ENCODE measurements at places on chromosomes 4 and X.

DNA sequence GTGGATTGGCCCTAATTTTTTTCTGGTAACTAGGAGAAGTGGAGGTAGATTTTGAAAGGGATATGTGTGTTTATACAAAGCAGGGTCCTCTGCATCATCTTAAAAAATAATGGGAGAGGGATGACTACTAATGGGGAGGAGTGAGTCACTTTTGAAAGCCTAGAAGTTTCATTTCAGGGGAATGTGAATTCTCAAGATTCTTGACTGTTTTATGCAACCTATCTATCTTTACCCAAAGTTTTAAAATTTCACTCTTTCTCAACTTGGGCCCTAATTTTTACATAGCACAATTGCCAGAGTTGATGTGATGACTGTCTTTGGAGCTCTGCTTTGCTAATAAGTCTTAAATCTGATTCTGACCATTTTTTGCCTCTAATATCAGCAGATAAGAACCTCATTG is 445.2 kb downstream of the GRXCR1 start:
- DNase-seq = no peak

DNA sequence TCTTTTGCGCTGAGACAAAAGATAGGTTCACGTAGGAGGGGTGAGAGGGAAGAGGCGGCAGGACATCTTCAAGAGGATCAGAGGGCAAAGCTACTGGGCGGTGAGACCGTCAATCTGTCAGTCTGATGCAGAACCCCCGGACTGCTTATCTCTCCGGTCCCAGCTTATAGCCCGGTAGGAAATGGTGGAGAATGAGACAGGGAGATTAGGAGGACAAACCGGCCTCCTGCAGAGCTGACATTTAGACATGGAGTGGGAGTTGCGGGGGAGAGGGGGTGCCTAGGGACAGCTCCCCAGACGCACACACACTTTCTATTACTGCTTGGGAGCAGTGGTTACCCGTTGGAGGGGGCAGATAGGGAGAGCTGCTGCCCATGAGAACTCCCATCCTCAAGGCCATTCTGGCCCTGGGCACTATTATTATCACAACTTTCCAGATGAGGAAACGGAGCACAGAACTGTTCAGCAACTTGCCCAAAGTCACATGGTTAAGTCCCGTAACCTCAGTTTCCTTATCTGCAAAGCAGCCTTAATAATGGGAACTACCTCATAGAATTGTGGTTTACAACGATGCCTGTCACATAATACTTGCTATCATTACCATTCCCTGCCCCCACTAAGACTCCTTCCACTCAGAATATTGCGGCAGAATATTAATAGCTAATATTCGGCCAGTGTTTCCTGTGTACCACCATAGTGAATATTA is 1.1 kb upstream of the HDAC6 start:
- DNase-seq = no peak

GRCh38 chrX:29671421-29671820 is 543.9 kb upstream of the MAGEB2 start:
- no peak for DNase-seq

DNA sequence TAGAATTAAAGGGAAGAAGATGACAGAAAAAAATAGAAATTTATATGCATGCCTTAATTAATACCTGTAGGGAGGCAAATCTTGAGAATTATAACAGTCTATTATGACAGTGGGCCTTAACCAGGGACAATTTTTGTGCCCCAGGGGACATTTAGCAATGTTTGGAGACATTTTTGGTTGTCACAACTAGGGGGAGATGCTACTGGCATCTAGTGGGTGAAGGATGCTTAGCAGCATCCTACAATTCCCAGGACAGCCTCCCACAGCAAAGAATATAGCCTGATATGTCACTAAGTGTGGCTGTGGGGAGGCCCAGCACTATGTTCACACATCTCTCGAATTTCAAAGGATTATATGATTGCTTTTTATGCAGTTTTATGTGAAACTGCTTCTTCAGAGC is 10.5 kb downstream of the GPR82 start:
- DNase-seq = no peak

GRCh38 chrX:28491941-28492340 is 95.3 kb upstream of the IL1RAPL1 start:
- no peak for DNase-seq

- no peak for DNase-seq
These were observed 4.8 kb upstream of the JCHAIN start for GRCh38 chr4:70671091-70671490.

GRCh38 chrX:33207056-33207455 is 4.3 kb downstream of the DMD start:
- DNase-seq = no peak

GRCh38 chr4:122542411-122543236 is 78.2 kb downstream of the IL21 start:
- no peak for DNase-seq

DNA sequence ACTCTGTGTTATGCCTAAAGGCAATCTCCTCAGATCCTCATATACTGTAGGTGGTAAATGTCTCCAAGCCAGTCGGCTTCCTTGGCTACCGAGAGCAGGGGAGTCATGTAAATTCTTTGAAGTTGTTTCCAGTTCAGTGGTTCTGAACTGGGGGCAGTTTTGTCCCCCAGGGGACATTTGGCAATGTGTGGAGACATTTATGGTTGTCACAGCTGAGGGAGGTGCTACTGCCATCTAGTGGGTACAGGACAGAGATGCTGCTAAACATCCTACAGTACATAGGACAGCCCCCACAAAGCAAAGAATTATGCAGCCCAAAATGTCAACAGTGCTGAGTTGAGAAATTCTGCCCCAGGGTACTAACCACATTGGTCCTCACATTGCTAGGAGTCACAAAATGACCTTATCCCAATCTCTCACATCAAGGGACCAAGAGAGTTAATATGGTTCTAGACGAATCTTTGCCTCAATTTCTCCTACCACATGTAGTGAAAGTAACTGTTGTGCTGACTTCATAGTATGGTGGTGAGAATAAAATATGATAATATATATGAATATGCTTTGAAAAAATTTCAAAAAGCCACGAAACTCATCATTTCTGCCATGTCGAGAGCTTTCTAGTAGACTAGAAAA is 104.4 kb upstream of the ARHGAP24 start:
- DNase-seq = no peak

DNA sequence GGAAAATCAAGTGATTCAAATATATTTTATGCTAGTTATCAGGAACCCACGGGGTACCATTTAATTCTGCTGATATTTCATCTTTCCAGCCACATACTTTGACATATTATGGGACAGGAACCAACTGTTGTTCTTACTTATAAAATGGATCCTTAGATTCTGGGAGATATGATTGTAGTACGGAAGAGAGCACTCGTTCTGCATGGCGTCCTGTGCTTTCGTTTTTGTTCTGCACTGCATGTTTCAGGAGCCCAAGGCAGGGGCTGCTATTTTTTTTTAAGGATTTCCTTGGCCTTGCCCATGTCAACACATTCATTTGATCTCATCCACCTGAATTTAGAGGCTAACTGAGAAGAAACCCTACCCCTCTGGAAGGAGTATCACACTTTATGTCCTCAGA is 245.5 kb upstream of the TLL1 start:
- DNase-seq = no peak

DNA sequence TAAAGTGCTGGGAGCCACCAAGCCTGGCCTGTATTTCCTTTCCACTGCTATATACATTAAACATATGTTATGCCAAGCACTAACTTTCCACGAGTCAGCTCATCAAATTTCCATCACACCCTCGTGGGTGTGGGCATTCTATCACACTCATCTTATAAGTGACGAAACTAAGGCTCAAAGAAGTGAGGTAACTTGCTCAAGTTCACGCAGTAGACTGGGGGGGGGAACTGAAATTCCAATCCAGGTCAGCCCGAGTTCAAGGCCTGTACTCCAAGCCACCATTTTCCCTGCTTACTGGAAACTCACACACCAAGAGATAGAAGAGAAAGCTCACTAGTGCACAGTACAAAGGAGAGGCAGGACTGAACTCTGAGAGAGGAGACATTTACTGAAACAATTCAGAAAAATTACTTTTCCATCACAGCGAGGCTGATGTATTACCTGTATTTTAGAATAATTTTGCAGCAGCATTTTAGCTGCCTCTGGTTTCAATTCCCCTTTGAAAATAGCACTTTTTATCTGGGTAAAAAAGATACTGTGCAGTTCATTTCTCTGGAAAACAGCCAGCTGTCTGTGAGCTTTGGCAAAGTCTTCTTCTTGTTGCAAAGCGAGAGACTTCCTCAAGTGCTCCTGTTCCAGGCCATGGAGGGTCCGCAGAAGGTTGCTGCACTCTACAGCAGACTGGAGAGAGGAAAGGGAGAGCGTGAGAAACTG is 76.8 kb downstream of the EVC2 start:
- no peak for DNase-seq

DNA sequence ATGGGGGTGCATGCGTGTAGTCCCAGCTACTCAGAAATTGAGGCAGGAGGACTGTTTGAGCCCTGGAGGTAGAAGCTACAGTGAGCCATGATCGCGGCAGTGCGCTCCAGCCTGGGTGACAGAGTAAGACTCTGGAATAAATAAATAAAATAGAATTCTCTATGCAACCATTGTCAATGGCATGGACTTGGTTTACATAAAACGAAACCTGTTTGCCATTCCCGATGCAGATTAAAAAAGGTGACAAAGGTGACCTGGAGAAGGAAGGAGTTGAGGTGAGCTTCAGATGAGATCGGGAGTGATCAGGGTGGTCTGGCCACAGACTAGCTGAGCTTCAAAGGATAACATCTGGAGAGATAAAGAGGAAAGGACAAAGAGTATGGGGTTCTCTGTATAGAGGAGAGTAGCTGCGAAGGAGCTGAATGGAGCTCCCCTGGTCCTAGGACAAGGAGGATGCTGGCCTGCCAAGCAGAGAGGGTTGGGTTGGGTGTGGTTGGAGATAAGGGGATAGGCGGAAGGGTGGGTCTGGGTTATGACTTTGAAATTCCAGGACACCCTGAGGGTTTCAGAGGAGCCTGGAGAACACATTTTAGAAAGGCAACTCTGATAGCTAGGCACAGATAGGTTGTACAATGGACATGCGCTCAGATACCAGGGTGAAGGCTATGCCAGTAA is 98.6 kb downstream of the RBM47 start:
- DNase-seq = no peak

DNA sequence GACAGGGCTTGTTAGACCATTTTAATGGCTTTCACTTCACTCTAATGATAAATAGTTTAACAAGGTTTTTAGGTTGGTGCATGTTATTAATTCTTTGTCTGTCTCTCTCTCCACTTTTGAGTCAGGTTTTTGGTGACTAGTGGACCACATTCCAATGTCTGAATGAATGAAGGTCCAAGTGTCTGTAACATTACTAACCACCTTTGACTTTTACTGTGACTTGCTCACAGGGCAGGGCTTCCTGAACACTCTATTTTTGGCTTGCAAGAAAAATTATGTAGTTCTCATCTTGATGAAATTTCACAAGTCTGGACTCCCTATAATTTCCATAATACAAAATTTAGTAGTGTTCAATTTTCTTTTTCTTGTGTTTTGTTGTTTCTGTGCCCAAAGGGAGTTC is 78.9 kb upstream of the BMPR1B start:
- DNase-seq = no peak

DNA sequence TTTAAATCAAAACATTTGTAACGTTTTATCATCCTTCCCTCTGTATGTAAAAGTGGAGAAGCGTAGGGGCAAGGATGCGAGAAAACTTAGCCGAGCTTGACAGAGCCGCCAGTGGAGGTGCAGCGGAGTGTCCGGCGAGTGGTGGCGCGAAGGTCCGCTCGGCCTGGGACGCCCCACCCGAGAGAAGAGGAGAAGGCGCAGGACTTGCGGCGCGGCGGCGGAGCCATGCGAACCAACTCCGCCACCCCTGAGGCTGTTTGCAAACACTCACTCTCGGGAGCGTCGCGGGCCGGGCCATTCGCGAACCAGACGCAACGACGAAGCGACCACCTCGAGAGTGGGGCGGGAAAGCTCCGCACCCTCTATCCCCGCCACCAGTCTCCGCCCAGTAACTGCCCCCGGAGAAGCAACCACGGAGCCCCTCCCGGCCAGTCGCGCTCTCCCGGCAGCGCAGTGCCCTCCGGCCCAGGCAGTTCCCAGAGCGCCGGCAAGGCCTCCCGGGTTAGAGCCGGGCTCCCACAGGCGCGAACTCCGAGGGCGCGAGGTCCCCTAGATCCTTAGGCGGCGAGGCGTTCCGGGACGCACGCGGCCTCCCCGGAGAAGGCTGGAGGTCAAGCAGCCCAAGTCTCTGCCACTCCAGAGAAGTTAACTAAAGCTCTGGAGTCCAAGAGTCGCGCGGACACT is 2.3 kb upstream of the MAB21L2 start:
- no peak for DNase-seq

DNA sequence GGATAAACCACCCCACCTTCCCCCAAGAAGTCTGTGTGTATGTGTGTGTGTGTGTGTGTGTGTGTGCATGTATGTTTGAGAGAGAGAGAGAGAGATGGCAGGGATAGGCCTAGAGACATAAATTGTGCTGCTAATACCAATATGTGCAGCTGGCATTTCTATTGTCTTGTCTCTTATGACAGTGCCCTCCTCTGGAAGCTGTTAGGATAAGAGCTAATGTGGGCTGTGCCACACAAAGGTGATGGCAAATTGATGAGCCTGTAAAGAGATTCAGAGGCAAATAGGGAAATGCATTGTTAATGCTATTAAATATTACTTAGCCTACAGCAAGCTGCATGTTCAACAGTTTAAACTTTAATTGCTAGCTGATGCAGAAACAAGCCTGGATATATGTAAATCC is 332.0 kb downstream of the NKX6-1 start:
- DNase-seq = no peak

Data from D721Med (cell line).